ENCODE measurements at places on chromosomes 4 and X.

GRCh38 chr4:156829201-156829873 lies 142.3 kb downstream of the PDGFC start:
- DNase-seq = no peak

DNA sequence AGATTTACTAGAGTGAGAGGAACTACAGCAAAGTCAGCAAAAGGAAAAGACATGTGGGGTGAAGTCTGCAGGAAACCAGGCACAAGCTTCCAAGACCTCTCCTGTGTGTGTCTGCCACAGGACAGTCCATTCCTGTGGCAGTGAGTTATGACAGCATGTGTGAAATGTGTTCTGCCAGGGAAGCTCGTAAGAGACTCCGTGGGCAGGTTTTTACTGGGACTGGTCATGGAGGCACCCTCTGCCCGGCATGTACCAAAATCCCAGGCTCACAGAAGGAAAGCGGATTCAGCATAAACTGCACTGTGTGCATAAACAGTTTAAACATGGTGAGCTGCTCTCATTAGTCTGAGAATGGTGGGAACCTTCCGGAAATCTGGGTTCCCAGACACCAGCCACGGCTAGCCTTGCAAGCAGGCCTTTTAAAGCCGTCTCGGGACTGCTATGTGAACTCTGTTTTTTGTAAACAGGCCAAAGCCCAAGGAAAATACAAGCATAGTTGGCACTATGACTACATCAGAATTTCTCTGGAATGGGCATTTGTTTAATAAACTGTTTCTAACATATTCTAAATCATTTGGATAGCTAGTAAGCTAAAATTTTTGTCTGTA lies 288.5 kb downstream of the TENM3 start:
- DNase-seq = no peak

DNA sequence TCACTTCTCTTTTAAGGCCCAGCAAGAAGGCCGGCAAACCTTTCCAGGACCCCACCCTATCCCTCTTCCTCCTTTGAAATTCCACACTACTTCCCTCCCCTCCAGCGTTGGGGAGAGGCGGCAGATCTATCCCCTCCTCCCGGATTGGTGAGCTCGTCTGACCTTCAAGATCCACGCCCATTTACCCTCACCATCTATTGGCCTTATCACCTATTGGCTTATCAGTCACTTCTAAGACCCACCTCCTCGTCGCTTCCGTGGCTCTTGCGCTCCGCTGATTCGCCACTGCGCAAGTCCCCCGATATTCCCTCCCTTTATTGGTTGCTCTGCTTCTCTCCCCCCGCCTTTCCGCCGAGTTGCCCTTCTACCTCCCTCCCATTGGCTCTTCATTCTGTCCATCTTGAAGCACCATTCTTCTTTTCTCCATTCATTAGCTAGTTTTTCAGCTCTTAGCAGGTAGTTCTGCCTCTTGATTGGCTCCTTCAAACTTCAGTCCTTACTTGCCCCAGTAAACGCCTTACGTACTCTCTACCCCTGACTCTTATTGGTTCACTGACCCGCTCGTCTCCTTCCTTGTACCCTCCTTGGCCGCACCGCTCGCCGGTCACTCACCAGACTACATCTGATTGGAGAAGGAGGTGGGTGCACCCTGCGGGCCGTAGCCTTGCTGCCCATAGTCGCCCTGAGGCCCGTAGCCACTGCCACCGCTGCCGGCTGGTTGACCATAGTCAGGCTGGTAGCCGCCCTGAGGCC lies 4.8 kb upstream of the PRICKLE3 start:
- peak; percentile 13 for DNase-seq

DNA sequence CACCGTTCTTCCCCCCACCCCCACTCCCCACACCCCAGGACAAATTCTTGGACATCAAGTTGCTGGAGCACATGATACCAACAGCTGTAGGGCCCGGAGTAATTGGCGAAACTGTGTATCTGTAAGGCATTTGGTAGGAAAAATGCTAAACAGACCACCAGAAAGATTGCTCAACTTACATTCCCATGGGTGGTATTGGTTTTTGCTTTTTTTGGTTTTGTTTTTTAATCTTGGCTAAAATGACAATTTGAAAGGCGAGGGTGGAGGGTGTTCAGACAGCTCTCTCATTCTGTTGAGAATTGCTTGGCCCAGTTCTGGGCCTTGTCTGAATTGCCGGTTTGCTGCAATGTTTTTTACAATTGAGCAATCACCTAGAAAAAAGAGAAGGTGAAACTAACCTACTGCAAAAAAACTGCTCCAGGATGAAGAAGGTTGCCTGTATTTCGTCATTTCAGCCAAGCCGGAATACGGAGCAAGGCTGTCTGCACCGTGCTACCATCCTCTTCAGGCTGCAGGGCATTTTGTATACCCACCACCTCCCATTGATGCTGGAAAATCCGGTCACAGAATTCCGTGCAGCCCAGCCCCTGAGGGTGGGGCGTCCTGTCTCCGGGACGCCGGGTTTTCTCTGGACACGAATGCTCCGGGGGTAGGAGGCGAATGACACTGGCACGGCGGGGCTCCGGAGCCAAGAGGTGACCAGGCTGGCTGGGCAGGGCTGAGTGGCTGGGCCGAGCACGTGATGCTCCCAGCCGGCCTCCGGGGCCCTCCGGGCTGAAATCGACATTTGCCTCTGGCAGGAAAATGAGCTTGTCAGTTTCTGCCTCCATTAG lies at the start of gene CLCN4:
Gene CLCN4, plus strand, starts transcription at position 777 of the 833 bp plus-strand sequence. CDS start 28,058 bp downstream, outside the sequence.
- peak; percentile 23 for DNase-seq

DNA sequence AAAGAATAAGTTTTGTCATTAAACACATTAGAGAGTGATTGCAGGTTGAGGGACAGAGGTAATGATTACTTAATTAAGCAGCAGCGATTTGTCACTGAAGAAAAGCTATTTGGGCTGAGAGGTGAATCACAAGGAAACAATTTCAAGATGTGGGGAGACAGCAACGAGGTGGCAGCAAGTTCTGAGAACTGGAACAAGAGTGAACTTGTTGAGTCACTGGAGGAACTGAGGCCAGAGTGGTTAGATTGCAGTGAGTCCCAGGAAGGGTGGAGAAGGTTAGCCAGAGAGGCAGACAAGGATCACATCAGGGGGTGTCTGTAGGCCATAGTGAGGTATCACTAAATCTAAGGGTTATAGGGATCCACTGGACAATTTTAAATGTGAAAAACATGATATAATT lies 57.9 kb upstream of the TMPRSS11A start:
- no peak for DNase-seq

DNA sequence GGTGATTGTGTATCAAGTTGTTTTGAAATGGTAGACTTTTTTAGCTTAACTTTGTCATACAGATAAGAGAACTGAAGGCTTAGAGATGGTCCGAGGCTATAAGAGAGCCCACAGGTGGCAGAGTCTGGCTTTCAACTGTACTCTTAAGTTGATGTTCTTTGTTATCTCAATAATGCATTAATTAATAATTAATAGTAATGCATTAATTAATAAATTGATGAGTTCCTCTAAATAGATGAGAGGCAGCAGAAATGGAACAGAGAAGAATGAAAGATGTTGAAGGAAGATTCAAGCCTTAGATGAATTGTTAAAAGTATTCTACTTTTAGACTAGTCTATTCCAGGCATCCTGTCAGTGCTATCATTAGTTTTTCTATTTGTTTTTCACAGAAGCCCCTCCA lies 22.4 kb downstream of the NUDT9 start:
- DNase-seq = no peak

- DNase-seq = no peak
Observed at GRCh38 chr4:61493470-61493869, 293.3 kb downstream of the ADGRL3 start.

DNA sequence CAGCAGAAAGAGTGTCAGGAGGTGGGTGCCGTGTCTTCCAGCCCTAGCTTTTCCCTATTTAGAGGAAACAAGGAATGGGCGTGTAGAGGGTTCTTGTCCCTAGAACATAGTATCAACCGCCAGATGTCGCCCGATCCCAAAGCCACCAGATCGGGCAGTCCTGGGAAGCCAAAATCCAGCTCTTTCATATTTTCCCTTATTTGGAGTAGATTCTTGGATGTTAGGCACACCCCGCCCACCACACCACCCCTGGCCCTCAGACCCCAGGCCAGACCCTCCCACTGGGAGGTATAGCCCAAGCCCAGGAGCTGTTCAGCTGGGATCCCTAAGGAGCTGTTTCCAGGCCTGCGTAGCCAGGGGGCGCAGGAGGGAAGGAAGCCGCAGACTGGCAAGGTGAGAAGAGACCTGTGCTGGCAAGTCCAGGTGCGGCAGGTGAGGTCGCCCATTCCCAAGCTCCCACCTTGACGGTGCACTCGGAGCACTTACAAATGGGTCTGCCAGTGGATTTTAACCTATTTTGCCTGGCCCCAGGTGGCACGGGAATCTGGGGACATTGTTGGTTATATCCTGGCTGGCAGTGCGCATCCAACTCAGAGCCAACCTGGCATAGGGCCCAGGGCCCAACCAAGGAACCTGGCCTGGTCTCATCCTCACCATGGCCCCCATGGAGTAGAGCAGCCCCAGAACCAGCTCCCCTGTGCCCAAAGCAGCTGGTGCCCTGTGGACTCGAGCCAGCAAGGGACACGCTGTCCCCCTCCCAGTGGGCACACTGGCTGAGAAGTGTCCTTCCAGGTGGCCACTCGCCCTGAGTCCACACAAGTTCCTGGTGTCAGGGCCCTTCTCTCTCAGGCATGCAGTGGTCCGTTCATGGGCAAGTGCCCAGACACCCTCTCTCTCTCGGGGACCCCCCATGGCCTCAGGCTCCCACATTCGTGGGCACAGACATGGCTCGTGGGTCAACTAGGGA lies 811 bp downstream of the FLNA start:
- peak; percentile 82 for DNase-seq

DNA sequence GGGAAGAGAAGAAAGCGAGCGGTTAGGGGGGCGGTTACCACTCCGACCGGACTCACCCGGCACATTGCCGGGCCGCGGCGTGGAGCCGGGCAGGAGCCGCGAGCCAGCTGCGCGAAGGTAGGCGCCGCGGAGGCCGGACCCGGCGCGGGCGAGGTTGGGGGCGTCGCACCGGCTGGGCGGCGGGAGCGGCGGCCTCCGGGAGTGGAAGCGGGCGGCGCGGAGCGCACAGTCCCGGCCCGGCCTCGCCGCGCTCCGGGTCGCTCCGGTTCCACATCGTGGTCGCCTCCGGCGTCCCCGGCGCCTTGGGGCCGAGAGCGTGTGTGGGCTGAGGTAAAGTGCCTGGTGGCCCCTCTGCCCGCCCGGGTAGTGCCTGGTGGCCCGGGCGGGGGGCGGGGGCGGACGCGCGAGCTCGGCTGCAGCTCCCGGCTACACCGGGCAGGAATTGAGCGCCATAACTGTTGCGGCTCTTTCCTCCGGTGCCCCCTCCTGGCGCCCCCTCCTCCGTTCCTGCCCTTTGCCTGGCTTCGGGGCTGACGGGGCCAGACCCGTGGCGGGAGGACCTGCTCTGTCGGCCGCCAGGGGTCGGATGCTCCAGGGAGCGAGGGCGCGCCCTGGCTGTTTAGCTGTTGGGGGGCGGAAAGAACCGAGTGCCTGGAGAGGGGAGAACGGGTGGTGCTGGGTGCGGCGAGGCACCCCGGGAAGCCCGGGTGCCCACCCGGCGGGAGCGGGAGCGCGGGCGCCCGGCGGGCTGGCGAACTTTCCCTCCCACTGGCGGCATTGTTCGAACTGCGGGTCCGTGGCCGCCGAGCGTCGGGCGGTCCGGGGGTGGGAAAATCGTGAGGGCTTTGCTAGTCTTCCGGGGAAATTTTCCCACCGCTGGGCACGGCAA lies 626 bp downstream of the JADE3 start:
- peak; percentile 65 for DNase-seq

- DNase-seq = no peak
Observed at GRCh38 chr4:74283614-74284013, 24.7 kb upstream of the EPGN start.

GRCh38 chr4:42048394-42048793 lies 58.1 kb downstream of the SLC30A9 start:
- no peak for DNase-seq

GRCh38 chr4:122508083-122508482 lies 51.6 kb upstream of the IL2 start:
- no peak for DNase-seq

GRCh38 chr4:140137671-140138070 lies 16.3 kb downstream of the MAML3 start:
- DNase-seq = no peak

- no peak for DNase-seq
Observed at GRCh38 chr4:16492872-16493271, 266.6 kb upstream of the TAPT1 start.

DNA sequence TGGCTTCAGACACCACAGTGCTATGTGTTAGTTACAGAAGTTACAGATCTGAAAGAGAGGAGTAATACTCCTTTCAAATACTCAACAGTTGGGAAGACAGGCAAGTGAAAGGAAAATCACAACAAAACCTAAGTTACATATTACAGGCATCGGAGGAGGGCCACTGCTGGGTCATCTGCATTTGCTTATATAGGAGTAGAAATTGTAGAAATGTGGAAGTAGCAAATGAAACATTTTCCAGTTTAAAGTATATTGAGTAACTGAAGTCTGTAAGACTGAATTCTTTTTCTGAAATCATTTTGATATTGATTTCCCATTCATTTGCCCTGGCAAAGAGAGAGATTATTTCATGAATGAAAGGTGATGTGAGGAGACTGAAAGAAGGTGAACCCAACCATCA lies 201.7 kb downstream of the SPRY1 start:
- no peak for DNase-seq

- DNase-seq = no peak
Observed at GRCh38 chr4:170145120-170145519, 55.4 kb upstream of the AADAT start.

GRCh38 chr4:137471461-137471860 lies 60.8 kb downstream of the PCDH18 start:
- DNase-seq = no peak

DNA sequence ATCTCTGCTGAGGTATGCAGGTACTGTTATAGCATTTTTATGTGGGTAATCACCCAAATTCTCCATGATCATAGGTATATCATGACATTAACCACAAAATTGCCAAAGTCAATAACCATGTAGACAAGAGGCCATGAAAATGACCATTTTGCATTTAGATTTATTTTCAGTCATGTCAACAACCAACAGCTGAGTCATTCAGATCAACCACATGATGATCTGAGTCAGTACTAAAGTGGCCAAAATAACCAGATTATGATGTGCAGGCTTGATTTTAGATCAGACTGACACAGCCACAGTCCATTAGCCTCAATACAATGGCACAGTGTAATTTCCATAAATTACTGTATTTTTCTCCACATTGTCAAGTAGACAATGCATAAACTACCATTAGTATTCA lies 240.5 kb downstream of the GRIA3 start:
- no peak for DNase-seq

DNA sequence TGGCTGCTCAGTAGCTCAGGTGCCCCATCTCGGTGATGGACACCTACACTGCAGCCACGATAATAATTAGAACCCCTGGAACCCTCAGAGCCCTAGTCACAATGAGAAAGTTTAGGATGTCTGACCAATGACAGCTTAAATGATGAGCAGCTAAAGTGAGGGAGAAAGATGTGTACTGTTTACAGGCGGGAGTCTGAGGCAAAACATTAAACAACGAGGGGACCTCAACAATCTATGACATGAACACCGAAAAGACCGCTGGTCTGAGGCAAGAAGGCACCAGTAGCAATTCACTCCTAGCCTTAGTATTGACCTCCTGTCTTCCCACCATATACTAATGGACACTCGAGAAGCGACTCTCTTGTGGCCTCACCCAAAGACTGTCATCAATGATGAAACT lies 369.5 kb upstream of the SMIM31 start:
- no peak for DNase-seq

Data from NCI-H82 (cell line).